Heart right ventricle (tissue), 16 donors: ENCODE measurements at places on chromosomes 12 and 14. TPM values are rescaled to one million over a fixed set of nuclear protein-coding genes. Genes with fewer than 3 reads are reported as not detected.

The MGP gene
- 252 TPM for polyA plus RNA-seq

The FGF23 gene
- polyA plus RNA-seq = not detected

The ACVRL1 gene
- polyA plus RNA-seq = 33.8 TPM

The TAS2R50 gene
- not detected for polyA plus RNA-seq

The SPX gene
- polyA plus RNA-seq = 1.7 TPM

The CDCA3 gene
- polyA plus RNA-seq = 0.45 TPM

The RND1 gene
- polyA plus RNA-seq = 1.2 TPM

The BHLHE41 gene
- polyA plus RNA-seq = 5.7 TPM

The TMCC3 gene
- polyA plus RNA-seq = 2.6 TPM

The MIPOL1 gene
- polyA plus RNA-seq = 1.1 TPM

The TRMT61A gene
- polyA plus RNA-seq = 8.6 TPM

The OASL gene
- 0.95 TPM for polyA plus RNA-seq
